ENCODE measurements at places on chromosomes 7 and 10. TPM values are rescaled to one million over a fixed set of nuclear protein-coding genes. Genes with fewer than 3 reads are reported as not detected.

The ARMH3 gene
- total RNA-seq = 17.6 TPM

The CACNA2D1 gene
- total RNA-seq = not detected

The SPAM1 gene
- not detected for total RNA-seq

The HTR5A gene
- not detected for total RNA-seq

The COL28A1 gene
- total RNA-seq = 0.29 TPM

The HOXA1 gene
- total RNA-seq = 5.6 TPM

The PRSS1 gene
- not detected for total RNA-seq

The DEPP1 gene
- total RNA-seq = 0.84 TPM

The LARP4B gene
- total RNA-seq = 127 TPM

Data from MCF 10A (cell line).